ENCODE measurements at places on chromosomes 12 and 14.
A peak's percentile ranks its signal among the peaks of the same experiment; 100 is the strongest.

DNA sequence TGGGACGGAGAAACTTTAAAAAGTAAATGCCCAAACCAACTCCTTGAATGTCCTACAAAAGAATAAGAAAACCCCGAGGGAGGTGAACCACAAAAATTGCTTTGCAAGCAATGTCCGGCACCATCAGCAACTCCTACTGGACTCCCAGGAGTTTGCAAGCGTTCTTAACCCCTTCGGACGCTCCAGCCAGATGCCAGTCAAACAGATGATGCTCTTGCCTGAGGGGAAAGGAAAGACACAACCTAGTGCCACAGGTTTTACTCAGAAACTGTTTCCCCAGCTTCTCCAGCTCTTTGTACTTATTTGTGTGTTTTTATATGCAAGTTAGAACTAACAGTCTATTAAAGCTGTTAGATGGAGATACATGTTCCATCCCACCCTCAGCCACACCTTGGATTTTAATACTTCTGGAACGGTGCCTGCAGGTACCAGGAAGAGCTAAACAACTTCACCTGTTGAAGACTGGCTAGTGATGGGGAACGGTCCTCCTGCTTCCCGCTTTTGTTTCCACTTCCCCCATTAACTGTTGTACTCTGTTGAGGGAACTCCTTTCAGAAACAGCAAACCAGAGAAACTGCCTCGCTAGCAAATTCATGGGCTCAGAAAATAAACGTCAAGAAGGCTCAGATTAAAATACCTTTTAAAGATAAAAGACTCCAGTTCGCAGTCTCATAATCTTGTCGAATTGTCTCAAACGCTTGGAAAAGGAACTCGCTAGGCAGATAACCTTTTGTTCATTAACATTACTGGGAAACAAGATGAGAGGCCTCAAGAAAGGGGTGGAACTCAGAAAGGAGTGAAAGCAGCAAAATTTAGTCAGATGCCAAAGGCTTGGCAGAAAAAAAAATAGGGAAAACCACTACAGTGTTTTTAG, 1.1 kb upstream of the FERMT2 start:
- peak; percentile 84 for DNase-seq

GRCh38 chr12:57098546-57098945, 9.6 kb downstream of the NAB2 start:
- DNase-seq: no peak

DNA sequence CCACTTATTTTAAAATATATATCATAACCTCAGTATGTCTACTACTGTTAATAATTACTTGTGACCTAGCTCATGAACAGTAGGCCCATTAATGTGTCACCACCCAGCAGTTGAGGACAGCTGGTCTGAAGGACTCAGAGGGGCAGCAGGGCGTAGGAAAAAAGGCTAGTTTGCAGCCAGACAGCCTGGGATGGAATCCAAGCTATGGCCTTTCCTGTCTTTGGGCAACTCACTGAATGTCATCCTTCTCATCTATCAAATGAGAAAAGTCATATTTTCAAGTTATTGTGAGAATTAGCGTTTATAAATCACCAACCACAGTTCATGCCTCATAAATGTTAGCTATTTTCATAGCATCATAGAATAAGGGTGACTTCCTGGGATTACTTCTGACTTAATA, 12.3 kb downstream of the DENND5B start:
- DNase-seq: no peak

GRCh38 chr12:69136931-69137613, 102.3 kb upstream of the CPSF6 start:
- no peak for DNase-seq

- no peak for DNase-seq
Measured at GRCh38 chr14:54908190-54908589, 5.6 kb upstream of the GCH1 start.
